ENCODE measurements at places on chromosomes 5 and 9.

- DNase-seq = no peak
These were observed 128.5 kb upstream of the HMHB1 start for GRCh38 chr5:143683459-143683858.

DNA sequence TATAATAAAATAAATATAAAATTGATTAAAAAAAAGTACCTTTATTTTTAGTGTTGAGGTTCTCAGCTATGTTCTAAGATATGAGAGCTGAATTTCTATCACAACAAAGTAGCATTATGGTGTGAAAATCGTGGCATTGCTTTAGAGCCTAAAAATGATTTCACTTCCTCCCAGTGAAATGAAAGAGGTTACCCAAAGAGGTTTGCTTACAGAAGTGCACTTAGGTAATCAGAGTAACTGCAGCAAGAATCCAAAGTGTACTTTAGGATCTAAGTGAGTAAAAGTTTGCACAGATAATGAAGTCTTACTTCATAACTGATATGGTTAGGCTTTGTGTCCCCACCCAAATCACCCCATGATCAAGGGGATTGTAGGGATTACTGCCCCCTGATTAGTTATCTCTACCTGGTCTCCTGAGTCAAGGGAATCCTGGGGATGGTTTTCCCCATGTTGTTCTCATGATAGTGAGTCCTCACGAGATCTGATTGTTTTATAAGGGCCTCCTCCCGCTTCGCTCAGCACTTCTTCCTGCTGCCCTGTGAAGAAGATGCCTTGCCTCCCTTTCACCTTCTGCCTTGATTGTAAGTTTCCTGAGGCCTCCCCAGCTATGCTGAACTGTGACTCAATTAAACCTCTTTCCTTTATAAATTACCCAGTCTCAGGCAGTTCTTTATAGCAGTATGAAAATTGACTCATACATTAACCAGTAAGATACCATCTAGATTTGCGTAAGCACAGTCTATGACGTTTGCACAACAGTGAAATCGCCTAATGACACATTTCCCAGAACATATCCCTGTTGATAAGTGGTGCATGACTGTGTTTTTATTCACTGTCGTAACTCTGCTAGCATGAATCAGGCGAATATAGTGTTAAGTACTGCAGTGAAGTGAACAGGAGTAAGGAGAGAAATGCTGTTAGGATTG lies 40.3 kb upstream of the LRRC70 start:
- no peak for DNase-seq

DNA sequence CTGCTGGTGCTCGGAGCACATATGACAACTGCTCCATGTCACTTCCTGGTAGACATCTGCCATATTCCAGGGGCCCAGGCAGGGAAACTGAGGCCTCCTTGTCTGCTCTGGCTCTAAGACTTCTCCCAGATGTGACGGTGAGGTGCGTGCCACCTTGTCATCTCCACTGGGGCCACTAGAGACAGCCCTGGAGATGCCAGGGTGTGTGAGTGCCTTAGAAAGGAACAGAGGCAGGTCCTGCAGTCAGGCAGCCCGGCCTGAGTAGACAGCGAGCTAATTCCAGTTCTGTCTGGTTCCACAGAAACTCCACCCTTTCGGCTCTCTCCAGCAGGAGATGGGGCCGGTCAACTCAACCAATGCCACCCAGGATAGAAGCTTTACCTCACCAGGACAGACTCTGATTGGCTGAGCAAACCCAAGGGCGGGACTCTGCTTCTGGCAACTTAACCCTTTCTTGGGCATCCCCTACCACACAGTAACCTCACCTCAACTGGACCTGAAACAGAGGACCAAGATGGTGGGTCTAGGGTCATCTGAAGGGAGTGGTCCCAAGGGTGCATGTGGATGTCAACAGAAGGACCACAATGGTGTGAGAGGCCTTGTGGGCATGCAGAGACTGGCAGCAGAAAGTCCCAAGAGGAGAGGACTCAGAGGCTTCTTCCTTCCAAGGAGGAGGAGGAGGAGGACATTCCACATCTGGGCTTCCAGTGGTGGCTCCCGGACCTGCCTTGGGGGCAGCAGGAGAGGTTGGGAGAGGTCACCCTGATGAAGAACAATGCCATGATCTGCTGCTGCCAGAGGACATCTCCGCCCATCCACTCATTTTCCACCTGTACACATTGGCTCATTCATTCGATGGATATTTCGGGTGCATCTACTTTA lies 77.7 kb downstream of the RGS3 start:
- DNase-seq = no peak

GRCh38 chr9:13447843-13448422 lies 168.4 kb upstream of the MPDZ start:
- no peak for DNase-seq

DNA sequence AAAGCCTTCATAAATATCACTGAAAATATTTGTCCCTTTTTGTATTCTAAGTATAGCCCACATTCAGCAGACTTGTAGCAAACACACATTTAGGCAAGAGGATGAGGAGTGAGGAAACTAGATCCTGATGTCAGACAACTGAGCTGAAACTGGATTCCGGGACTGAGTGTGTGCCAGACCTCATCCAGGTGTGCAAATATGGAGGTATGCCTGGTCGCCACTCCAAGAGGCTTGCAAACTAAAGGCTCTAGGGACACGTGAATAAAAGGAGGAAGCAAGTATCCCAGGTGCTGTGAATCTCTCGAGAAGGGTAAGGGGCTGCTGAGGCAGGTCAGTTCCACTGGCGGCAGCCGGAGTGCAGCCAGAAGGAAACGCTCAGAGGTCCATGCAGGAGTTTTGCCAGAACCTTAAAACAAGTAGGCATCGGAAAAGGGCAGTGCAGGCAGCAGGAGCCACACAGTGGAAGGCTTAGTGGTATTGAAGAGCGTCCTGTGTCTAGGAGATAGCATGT lies 77.4 kb upstream of the ALDH1B1 start:
- DNase-seq = no peak

DNA sequence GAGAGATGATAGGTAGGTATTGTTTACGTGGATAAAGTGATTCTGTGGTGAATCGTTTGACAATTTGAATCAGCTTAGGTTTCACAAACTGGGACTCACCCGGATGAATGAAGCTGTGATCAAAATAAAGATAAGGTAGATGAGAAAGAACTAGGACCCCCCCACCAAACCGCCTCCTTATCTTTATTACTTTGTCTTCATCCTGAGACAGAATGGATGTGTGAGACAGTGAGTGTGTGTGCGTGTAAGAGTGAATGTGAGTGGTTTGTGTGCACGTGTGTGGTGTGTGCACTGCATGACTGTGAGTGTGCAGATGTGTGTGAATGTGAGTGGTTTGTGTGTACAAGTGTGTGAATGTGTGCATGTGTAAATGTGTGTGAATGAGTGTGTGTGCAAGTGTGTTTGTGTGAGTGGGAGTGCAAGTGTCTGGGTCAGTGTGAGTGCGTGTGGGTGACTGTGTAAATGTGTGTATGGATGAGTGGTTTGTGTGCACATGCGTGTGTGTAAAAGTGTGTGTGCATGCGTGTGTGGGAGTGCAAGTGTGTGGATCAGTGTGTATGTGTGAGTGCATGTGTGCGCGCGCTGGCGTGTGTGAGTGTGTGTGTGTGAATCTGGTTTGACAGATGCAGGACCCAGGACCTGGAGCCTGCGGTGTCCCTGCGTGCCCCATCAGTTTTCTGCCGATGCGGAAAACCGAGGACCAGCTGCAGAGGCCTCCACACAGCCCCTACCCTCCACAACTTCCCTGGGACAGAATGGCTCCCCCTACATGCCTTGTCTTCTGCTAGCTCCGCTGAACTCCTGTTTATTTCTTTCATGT lies 11.4 kb upstream of the ENG start:
- peak; percentile 48 for DNase-seq

GRCh38 chr5:37120270-37120669 lies 128.9 kb downstream of the CPLANE1 start:
- DNase-seq = peak; percentile 5

DNA sequence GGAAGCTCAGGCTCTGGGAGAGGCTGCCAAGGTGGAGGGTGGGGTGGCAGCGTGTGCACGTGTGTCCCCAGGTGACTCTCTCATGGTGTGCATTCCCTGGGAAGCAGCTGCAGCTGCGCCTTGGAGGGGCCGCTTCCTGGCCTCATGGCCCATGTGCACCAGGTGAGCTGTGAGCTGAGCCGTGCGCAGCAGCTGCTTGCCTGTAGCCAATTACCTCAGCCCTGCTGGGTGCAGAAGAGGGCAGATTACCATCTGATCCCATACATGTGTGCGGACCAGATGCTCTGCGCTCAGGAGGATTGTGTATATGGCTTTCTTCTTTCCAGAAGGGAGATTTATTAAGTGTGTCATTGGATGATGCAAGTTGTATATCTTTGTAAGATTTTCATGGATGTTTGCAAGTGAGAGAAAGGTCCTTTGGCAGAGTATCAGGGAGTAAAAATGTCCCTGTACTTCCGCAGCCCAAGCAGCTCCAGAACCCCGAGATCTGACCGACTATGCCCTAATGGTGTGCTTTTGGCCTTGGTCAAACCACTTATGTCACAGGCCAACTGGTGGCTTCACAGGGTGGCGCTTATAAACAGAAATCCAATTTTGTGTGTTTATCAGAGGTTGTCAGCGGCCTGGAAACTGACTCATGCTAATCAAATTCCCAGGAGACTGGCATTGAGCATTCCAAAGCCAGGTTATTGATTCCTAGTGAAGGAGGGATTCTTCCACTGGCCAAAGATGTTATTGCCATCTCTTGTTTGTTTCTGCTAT lies 229.3 kb downstream of the GOLPH3 start:
- DNase-seq = no peak

DNA sequence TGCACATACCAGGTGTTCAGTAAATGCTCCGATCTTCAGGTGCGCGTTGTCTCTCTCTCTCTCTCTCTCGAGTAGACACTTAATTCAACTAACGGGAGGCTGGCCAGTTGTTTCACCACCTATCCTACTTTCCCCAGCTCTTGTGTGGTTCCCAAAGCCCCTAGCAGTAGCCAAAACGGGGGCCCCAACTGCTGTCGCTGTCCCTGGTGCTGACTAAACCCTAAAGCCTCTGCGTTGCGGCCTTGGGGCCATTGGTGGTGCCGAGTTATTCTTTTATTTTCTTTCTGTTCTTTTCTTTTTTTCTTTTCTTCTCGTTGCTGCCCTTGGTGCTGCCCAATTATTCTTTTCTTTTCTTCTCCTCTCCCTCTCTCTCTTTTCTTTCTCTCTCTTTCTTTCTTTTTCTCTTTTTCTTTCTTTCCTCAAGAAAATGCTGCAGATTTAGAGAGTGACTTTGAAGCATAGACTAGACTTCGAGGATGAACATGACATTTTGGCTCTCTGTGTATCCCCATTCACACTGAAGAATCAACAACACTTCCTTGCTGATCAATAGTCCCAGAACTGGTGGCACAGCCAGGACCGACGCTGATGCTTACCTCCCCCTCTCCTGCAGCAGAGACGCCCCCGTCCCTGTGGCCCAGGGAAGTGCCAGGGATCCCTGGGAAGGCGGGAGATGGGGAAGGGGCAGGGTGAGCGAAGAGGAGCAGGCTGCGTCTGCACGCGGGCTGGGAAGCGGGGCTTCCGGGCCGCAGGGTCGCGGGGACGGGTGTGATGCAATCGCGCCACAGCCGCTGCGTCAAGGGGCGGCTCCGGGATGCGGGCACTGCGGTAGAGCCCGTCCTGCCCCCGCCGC lies at the start of gene FBLL1:
FBLL1 (plus strand) TSS at position 785 of the 853 bp plus-strand sequence. CDS start 200 bp downstream, outside the sequence.
- peak; percentile 39 for DNase-seq

DNA sequence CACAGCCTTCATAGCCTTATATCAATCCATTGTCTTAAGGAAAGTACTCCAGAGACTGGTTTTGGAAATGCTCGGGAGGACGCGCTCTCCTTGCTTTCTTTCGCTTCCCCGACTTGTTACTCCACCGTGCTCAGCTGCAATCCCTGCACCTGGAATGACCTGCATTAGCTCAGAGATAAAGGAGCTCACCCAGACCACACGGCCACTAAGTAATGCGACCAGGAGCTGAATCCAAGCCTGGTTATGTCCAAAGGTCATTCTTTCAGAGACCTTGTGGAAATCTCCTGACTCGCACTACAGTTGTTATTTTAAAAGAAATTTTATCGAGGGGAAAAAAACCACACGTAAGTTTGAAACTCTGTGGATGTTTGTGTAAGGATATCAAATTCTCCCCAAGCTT lies 135.3 kb upstream of the DPYSL3 start:
- no peak for DNase-seq

Data from CD4-positive, alpha-beta T cell treated with Interleukin-17A for 4 hours (primary cell).